Left ventricle myocardium superior (tissue), 1 donor: ENCODE measurements at places on chromosomes 1 and 21. TPM values are rescaled to one million over a fixed set of nuclear protein-coding genes. Genes with fewer than 3 reads are reported as not detected.

The CHD5 gene
- total RNA-seq, result 0.12 TPM

- DNase-seq, result no peak
These were observed 28.4 kb downstream of the SLAMF6 start for GRCh38 chr1:160494620-160495019.

The BSND gene
- total RNA-seq, result not detected

- no peak for DNase-seq
These were observed 437.0 kb downstream of the MATN1 start for GRCh38 chr1:30286241-30286987.

DNA sequence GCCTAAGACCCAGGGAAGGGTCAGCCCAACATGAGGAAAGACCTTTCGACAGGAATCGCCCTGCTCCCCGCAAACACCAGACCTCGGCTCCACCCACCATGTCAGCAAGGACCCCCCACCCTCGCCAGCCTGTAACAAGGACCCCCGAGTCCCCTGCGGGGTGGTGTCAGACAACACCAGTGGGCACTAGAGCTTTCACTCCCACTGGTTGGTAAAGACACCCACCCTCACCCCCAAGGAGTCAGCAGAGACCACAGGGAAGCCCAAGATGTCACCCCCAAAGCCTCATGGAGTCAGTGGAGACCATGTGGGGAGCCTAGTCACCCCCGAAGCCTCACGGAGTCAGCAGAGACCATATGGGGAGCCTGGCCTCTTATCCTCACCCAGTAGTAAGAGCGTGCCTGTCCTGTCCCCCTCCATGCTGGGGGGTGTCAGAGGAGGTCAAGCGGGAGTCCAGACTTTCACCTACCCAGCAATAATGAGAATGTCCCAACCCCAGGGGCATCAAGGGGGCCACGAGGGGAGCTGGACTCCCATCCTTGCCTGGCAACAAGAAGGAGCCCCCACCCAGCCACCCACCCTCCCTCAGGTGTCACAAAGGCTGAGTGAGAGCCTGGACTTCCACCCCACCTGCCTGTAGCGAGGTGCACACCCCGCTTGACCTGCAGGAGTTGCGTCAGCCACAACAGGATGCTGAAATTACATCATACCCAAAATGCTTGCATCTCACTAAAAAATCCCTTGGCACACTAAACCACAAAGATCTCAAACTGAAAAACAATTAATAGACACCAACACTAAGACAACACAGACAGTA lies 24.8 kb downstream of the SLC19A1 start:
- peak; percentile 26 for DNase-seq

DNA sequence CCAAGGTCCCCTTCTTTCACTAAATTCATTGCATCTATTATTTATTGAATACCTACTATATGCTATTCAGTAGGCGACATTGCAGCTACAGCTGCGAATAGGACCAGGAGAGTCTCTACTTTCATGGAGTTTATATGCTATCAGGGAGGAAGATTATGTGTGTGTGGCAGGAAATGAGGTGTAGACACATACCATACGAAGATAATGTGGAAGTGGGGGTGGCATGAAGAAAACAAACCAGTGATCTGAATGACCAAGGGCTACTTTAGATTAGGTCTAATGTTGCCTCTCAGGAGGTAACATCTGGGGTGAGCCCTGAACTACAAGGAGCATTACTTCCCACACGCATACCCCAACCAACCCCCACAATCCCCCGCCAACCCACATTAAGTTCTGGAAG lies 1.0 kb upstream of the PPIH start:
- no peak for DNase-seq

GRCh38 chr1:12594490-12594889 lies 23.5 kb downstream of the DHRS3 start:
- no peak for DNase-seq

DNA sequence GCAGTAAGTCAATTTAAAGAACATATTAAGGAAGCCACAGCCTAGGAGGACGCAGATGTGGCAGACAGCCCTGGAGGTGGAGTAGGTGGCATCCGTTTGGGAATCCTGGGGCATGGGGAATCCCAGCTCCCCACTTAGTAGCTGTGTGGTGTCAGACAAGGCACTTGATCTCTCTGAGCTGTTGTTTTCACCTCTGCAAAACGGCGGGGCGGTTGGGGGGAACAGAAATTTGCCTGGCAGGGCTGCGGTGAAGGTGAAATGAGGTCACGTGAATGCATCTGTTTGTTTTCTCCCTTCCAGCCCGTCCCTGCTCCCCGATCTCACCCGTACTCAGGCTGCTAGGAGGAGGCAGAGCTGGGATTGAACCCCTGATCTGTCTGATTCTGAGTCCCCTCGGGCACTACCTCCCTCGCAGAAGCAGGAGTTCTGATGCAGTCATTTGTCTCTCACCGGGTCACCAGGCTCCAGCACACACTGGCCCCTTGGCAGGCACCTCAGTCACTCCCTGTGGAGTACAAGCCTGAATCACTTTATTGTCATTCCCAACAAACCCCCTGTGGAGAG lies 2.2 kb upstream of the LAPTM5 start:
- DNase-seq, result no peak
